DND-41 (cell line): ENCODE measurements at places on chromosomes 3 and 15.

DNA sequence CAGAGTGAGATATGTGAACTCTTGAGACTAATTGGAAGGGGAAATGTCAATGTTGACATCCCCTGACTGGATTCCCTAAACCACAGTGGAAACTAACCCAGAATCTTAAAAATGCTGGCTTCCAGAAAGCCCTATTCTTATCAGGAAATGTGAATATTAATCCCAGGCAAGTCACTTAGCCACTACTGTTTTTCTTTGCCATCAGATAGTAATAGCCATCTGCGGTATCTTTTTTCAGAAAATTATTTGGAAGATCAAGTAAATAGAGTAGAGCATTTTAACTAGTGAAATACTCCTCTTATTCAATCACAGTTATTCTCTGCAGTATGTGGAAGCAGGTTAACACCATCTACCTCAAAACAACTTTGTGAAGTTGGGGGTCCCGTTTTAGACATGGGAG, 318.9 kb downstream of the RORA start:
- DNase-seq: no peak

DNA sequence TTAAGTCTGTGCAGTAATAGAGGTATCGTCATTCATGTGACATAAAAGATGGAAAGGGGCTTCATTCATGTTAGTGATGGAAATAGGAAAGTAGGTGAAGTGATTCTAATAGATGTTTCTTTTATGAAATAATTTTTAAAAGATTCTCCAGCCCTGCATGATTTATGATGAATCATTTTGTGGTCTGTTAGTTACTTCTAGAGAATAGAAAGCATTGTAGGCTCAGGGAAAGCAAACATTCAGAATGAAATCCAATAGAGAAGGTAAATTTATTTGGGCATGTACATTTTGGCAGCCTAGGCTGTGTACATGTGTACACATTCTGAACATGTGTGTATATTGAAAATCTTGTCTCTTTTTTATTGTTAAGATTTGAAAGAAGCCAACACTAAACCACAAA, 23.1 kb downstream of the PPARG start:
- no peak for DNase-seq

DNA sequence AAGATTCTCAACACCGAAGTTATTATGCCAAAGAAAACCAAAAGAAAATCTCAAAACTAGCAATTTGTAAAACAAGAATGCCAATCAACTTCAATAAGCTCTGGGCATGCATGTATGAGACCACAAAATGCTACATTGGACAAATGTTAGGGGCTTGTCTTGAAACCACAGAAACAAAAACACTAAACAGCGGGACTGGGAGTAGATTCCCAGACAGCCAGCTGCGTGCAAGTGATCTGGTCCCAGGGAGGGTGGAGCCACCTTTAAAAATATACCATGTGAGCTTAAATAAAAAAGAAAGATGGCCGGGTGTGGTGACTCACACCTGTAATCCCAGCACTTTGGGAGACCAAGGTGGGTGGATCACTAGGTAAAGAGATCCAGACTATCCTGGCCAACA, 163.6 kb upstream of the PRICKLE2 start:
- no peak for DNase-seq

DNA sequence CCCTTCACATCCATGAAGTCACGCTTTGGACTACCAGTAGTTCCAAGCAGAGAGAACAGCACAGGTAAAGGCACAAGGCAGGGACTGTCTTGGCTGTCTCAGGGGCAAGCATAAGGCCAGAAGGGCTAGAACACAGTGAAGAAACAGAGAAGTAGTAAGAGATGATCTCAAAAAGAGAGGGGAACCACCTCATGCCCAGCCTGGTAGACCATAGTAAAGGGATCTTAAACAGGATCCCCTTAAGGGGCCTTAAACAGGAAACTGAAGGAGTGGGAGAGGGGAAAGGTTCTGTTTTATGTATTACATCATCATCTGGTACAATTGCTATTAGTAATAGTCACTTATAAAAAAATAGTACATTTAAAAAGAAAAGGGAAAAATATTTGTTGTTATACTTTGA, 25.8 kb downstream of the P2RY1 start:
- DNase-seq: no peak

- DNase-seq: no peak
Observed at GRCh38 chr15:69934607-69935006, 163.1 kb downstream of the TLE3 start.

- DNase-seq: no peak
Observed at GRCh38 chr15:71506946-71507345, 303.4 kb upstream of the NR2E3 start.

GRCh38 chr15:100877551-100877950, 2.1 kb upstream of the ALDH1A3 start:
- DNase-seq: no peak

DNA sequence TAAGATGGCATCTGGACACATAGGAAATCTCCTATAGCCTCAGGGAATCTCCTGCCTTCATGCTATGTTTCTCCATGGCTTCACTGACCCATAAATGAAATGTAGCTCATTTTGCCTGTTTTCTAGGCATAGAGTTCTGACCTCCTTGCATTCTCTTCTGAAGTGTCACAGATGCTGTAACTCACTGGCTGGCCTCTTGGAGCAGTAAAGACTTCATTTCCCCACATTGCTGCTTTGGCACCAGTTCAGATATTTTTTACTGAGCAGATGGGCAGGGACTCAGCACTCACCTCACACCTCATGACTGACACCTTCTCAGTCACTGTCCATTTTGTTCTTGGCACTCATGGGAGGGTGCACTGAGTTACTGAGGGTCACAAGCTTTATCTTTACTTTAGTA, 286.7 kb upstream of the TGFBR2 start:
- DNase-seq: peak; percentile 48

DNA sequence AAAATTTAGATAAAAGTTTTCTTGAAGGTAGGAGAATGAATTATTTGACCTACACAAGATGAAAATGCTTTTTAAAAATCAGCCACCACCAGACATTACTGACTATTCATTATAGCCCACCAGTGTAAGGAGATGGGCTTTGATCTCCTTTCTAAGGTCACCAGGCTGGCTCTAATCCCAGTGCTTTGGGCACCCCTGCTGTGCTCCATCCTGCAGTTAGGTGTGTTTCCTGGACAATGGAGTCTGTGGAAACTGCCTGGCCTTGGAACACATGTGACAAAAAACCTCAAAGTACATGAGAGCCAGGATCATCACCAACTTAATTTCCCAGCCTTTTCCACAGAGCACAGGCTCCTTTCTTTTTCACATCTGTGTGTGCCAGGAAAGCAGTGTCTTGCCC, 260.9 kb downstream of the CHST2 start:
- no peak for DNase-seq

- peak; percentile 71 for DNase-seq
Observed at GRCh38 chr3:187743195-187744141, 1.8 kb downstream of the BCL6 start.

DNA sequence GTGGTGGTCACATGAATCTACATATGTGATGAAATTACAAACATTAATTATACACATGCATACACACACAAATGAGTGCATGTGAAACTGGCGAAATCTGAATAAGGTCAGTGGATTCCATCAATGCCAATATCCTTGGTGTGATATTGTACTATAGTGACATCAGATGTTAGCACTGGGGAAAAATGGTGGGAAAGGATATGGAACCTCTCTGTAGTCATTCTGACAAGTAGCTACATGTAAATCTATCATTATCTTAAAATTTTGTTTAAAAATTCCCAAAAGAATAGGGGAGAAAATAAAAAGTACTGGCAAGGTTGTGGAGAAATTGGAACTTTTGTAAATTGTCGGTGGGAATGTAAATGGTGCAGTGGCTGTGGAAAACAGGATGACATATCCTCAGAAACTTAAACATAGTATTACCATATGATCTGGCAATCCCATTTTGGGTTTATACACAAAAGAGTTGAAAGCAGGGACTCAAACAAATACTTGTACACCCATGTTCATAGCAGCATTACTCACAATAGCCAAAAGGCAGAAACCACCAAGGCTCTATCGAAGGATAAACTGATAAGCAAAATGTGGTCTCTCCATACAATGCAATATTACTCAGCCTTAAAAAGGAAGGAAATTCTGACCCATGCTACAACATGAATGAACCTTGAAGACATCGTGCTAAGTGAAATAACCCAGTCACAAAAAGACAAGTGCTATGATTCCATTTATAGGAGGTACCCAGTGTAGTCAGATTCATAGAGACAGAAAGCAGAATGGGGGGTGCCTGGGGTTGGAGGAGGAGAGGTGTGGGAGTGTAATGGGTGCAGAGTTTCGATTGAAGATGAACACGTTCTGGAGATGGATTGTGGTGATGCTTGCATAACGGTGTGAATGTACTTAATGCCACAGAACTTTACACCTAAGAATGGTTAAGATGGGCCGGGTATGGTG, 25.3 kb upstream of the HRH1 start:
- DNase-seq: no peak

DNA sequence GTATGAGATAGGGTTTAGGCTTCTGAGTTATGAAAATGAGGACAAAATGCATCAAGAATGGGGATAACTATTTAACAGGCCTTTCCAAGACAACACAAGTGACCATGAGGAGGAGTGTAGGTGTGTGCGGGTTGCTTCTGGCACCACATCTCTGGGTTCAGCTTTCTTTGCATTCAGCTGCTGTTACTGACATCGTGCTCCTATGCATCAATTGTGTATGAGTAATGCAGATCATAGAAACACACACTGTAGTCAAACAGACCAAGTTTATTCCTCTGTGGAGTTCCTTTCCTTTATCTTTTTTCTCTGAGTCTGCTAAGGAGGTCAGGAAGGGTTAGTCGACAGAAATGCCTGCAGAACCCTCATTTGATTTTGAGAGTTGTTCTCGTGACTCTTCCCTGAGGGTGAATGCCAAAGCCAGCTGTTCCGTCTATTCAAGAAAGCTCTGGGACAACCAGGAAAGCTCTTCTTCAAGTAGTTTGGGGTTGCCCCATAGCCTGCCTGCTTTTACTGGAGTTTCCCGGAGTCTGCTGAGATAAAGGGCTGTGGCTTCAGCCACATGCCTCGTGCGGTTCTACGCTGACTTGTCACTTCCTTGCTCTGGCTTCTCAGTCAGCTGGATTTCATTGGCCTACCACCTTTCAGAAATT, 136.7 kb upstream of the TLE3 start:
- DNase-seq: no peak

DNA sequence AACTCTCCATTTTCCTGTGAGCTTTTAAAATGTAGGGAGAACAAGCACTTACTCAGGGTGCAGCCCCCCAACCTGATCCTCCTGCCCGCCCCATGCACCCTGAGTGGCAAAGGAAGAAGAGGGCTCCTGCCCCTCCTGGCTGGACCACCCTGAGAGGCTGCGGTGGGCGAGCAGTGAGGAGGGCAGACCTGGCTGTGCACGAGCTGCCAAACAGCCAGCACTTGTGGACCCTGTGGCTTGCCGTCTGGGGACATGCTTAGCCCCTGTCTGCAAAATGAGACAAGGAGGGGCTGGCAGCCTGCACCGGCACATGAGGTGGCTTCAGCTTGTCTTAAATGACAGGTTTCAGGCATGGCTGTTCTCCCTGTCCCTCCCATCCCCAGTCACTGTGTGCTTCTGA, 18.6 kb downstream of the ATP10A start:
- no peak for DNase-seq

DNA sequence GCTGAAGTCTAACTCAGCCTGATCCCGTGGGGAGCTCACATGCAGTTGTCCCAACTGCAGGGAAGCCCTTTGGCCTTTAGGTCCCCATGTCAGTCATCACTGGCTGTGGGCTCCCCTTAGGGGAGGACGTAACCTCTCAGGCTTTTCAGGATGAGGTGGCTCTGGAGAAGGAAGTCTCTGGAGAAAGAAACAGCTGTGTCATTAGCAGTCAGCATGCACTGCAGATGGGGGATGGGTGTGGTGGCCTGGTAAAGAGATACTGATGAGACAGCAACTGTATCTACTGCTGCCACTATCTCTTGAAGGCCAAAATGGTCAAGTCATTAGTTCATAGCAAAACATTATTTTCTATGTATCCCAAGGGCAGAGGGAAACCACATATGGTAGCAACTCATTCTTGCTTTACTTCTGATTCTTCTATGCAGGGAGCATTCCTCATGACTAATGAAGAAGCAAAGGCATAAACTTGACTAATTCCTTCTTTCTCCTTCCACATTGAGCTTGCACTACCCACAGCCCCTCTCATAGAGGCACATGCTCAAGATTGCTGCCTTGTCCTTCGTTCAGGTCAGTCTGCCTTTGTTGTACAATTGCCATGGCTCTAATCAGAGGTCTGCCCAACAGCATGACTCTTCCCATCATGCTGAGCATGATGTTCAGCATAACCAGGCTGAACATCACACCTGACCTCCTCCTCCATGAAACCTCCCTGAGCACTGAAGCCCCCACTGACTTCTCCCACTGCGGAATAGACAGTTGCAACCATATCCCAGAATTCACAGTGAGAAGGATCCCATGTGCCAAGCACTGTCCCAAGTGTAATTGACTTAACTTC, 47.8 kb upstream of the TMEM158 start:
- no peak for DNase-seq

DNA sequence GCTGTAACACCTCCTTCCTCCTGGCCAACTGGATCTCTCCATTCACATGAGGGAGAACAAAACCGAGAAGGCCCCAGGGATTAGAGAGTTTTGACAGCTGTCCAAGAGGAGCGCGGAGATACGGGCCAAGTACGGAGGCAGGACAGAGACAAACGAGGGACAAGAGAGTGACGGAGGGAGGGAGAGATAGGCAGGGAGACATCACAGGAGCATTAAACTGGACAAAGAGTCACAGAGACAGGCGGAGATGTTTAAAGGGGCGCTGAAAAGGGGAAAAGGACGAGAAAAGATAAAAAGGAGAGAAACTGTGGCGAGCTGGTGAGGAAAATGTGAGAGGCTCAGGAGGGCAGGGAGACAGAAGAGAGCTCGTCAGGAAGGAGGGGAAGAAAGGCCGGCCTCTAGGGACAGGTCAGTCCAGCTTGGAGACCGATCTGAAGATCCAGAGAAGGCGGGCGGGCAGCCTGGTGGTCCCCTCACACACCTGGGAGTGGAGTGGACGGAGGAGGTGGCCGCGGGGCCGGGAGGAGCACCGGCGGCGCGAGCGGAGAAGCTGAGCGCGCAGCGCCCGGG, 40.5 kb upstream of the ROPN1 start:
- no peak for DNase-seq

DNA sequence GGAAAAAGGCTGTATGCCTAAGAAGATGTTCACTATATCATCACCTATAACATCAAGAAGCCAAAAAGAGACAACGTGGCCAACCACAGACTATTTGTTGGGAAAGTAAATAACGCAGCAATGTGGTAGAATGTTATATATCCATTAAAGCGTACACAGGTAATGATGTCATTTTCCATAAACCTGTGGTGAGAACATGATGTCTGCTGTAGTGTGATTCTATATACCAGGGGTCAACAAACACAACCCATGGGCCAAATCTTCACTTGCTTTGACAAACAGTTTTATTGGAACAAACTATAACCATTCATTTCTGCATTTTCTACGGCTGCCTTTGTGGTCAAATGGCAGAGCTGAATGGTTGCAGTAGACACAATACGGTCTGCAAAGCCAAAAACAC, 160.6 kb downstream of the STT3B start:
- DNase-seq: no peak

DNA sequence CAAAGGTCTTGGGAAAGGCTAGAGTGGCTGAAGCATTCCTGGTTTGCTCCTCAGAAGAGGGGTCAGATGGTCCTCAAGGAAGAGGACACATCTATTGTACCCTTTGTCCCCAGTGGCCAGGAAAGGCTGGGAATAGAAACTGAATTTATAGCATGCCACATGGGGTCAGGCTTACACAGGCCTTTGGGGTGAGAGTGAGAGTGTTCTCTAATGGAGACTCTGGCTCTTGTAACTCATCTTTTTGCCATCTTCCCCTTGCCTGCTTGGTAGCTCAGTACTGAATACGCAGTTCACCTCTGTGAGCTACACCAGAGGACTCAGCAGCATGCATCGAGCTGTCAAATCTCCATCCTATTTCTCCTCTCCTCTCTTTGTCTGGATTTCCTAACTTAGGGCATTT, 87.5 kb downstream of the ATP2B2 start:
- DNase-seq: no peak
